NCI-H1048 (cell line): ENCODE measurements at places on chromosomes 1 and 21.

- DNase-seq = no peak
These were observed 15.6 kb upstream of the RAP1A start for GRCh38 chr1:111603979-111604378.

- DNase-seq = no peak
These were observed 205.8 kb downstream of the PLA2G4A start for GRCh38 chr1:187034501-187034900.

- no peak for DNase-seq
These were observed 27.8 kb upstream of the GPR153 start for GRCh38 chr1:6288665-6289064.

DNA sequence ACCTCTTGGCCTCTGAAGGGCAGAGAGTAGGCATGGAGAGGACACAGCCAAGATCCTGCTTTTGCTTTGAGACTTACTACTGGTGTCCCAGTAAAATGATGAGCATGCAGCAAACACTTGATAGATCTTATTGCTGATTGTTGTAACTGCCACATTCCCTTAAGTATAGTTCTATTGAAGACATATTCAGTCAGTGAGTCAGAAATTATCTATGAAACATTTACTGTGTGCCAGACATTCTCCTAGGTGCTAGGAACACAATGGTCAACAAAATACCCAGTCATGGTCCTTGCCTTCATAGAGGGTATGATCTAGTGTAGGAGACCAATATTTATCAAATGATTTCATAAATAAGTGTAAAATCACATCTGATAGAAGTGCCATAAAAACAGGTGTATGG, 13.6 kb downstream of the STYXL2 start:
- no peak for DNase-seq

- no peak for DNase-seq
These were observed 29.8 kb downstream of the PGM1 start for GRCh38 chr1:63622849-63623566.

DNA sequence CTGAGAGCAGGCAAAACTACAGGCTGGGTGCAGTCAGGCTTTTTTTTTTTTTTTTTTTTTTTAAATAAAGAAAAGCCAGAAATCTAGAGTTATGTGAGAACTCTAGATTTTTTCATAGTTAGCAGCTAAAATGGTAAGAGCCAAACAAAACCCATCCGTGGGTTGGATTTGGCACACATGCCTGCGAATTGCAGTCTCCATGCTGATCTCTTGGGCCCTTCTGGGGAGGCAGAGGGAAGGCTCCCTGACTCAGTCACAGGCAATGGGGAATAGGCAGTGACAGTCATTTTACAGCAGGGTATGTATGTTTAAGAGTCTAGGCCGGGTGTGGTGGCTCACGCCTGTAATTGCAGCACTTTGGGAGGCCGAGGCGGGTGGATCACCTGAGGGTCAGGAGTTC, 2.6 kb downstream of the TXLNA start:
- no peak for DNase-seq
